ENCODE measurements at places on chromosomes 6 and 20.

DNA sequence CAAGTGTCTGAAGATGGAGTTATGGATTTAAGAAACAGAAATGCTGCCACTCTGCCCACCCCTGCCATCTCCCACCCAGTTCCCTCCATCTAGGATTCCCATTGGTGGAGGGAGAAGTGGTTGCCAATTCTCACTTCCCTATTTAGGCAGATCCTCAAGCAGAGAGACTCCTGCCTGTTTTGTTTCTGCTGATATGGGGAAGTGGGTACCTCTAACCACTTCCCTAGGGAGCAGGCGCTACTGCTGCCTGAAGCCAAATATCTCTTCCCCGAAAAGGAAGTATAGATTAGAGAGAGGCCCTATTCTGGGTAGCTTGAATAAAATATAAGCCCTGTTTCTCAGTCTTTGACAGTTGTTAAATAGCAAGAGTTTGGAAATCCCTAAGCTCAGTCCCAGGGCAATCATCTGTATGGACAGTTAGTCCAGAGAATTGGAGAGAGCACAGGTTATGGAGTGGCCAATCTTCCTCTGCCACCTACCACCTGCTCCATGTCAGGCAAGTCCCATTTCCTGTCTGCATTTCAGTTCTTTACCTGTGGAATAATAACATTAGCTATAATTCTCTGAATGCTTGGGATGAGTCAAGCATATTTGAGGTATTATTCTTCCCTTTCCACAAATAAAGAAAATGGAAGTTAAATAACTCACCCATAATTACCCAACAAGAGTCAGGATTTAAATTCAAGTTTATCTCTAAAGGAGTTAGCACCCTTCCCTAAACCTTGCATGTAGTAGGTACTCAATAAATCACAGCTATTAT lies 2.6 kb upstream of the ADGB start:
- DNase-seq: peak; percentile 1

DNA sequence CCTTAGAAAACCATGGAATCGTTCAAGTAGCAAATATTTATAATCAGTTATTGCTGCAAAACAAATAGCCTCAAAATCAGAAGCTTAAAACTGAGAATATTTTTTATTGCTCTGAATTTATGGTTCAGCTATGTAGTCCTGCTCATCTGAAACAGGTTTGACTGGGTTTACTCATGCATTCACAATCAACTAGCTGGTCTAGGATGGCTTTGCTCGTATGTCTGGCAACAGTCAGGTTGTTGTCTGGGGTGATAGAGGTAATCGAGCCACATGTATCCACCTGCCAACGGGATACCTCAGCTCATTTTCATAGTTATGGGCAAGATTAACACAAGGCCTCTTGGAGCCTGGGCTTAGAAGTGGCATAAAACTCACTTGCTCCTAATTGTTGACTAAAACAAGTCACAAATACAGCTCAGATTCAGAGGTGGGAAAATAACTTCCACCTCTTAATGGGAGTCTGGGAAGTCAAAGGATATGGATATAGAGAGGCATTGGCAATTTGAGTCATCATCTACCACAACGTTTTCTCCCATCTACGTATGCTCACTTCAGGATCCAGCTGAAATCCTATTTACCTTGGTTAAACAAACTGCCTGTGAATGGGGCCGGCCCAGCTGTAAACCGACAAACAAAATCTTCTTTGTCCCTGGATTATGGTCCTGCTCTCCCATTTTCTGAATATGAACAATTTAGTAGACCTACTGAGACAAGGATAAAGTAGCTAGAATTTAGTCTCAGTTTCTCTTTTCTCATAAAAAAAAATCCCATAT lies 54.5 kb upstream of the TENT5A start:
- no peak for DNase-seq

DNA sequence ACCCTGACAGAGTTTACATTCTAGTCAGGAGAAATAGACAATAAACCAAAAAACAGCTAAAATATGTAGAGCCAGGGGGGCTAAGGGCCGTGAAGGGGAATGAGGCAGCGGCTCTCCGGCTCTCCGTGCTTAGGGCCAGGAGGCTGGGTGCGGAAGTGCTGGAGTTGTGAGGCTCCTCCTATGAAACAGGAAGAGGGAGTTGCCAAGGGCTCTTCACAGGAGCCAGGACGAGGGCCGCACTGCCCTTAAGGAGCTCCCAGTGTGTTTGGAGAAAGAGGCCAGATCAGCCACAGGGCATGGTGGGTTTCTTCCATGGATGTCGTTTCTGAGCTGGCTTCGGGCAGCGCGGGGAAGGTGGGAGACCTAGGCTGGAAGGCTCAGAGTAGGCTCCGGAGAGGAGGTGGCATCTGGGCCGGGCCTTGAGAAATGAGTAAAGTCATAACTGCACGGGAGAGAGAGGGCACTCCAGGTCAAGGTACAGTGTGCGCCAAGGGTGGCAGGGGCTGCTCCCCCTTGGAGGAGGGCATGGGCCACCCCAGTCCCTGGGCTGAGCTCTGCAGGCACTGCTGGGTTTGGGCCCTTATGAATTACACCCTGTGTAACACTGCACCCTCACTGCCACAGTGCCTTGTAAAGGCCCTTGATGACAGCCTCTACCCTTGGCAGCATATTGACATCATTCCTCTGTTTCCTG lies 20.8 kb upstream of the MLN start:
- DNase-seq: peak; percentile 41

DNA sequence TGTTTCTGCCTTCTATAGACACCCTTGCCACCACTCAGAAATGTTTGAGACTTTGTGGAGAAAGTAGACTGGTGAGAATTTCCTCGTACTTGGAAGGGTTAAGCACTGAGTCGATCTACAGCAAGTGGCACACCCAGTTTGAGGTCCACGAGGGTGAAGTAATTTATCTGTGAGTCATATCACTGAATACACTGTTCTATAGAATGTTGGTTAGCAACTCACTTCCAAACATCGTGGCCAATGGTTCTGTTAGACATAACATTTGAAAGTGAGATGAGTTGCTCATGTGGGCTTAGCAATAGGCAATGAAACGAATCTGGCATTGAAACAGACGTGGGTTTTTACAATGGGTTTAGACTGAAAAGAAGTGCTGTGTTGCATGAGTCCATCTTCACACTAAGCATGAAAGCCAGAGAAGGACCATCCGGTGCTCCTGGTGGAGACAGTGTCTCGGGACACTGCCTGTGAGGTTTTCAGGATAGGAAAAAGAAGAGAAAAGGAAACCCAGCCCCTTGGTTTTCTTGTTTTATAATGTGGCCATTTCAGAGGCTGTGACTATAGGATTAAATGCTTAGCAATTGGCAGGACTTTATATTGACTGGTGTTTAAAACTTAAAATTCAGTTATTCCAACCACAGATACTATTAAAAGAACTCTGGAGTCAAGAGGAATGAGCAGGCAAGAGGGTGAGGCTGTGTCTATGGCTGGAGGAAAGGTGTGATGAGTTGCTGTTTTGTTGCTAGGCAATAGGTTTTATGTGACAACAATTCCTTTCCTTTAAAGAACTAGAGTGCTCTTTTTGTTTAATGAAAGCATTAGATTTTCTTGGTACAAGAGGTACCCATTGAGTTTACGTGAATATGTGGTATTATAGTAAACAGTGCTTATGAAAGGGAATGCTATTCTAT lies 31.0 kb upstream of the EZR start:
- peak; percentile 98 for DNase-seq

- DNase-seq: no peak
Observed at GRCh38 chr6:36934901-36935300, 19.6 kb upstream of the PI16 start.

DNA sequence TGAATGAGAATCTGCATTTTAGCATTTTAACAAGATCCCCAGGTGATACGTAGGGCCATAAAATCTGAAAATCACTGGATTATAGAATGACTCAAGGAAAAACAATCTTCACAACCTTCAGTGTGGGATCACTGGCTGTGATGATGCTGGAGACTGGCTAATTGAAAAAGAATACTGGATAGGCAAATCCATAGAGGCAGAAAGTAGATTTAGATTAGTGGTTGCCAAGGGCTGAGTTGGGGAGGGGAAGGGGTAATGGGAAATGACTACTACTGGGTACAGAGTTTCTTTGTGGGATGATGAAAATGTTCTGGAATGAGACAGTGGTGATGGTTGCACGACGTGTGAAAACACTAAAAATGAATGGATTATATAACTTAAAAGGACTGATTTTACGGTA lies 84.1 kb downstream of the CDK19 start:
- DNase-seq: no peak

- DNase-seq: no peak
Observed at GRCh38 chr6:126764671-126765070, 353.8 kb upstream of the RSPO3 start.

- no peak for DNase-seq
Observed at GRCh38 chr6:135013211-135013610, 41.4 kb downstream of the HBS1L start.

- no peak for DNase-seq
Observed at GRCh38 chr20:24989162-24989561, 3.4 kb downstream of the APMAP start.

GRCh38 chr20:58219342-58219700 lies 9.1 kb downstream of the ANKRD60 start:
- no peak for DNase-seq

DNA sequence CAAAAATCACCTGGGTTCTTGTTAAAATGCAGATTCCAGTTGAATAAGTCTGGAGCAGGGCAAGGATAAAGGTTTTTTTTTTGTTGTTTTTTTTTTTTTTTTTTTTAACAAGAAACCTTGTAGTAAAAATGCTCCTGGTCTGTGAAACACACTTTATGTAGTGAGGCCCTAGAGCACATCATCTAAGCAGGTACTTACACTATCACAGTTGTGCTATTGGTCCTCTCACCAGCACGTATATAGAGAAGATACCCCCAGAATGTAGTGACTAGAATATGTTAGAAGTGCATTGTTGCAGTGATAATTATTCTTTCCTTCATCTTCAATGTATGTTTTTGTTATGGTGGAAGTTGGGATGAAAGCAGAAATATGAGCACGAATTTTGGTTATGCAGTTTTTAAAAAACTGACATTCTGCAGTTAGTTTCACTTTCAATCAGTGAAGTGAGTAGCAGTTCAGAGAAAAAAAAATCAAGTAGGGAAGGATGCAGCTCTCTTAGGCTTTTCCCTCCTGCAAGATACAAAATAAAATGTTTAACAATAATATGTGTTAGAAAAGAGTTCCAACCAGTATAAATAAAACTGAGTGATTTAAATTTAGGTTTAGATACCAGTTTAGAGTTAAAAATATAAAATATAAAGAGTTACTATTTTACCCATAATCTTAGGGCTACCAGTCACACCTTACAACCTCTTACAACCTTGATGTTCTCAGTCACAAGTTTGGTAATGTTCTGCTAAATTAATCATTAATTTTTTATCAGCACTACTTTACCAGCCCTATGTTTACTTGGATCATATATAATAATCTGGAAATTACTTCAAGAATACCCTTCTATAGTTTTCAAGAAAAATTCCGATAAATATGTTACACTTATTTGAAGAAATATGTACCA lies 9.2 kb upstream of the DEFB113 start:
- no peak for DNase-seq

- DNase-seq: no peak
Observed at GRCh38 chr6:26476896-26477295, 19.1 kb downstream of the BTN2A1 start.

GRCh38 chr6:36788186-36788585 lies 51.1 kb downstream of the CPNE5 start:
- no peak for DNase-seq

DNA sequence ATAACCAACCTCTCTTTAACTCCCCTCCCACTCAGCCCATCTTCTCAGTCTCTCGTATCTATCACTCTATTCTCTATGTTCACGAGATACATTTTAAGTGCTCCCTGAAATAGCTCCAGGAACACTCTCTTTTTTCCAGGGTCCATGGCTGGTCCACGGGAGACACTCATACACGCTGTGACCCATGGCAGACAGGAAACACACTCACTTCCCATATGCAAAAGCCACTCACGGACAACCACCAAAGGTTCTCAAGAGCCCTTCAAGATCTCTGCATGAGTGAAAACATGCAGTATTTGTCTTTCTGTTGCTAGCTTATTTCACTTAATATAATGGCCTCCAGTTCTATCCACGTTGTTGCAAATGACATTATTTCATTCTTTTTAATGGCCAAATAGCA lies 71.4 kb upstream of the PCSK2 start:
- no peak for DNase-seq

- no peak for DNase-seq
Observed at GRCh38 chr6:8888468-8888867, 453.1 kb upstream of the SLC35B3 start.

DNA sequence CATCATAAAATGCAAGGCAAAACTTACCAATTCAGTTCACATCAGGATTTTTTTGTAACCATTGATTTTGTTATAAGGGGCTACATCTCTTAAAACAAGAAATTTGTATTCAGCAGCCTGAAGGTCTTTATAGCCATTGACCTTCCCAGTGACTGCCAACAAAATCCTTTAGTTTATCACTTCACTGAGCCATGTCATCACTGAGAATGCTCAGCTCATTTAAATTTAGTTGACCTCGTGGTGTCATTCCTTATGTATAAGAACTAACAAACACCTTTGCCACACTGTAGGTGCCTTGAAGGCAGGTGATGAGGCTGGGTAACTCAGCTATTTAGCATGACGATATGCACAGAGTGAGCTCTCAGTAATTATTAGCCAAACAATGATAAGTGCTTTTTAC lies 77.7 kb downstream of the GRM1 start:
- no peak for DNase-seq

- DNase-seq: no peak
Observed at GRCh38 chr6:10359581-10359980, 55.3 kb downstream of the TFAP2A start.

DNA sequence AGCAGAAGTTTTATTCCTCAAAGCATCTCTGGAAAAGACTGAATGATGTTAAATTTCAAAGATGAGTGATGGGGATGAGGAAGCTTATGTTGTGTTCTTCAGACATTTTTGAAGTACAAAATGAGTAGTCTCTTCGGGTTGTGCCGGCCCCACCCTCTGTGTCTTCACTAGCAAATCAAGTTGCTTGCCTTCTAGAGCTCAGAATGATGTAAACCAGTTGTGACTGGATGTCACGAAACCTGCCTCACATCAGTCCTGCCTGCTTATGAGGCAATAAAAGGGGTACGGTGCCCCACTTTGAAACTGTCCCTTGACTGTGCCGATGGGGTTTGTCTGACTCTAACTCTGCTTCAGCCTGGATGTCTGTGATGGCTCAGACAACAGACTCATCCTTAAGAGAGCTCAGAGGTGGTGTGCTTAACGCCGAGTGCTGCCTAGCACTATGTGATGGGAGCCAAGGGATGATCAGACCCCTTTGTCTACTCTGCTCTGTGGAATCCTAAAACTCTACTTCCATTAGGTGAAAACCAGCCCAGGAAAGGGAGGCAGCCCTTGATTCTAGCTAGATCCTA lies 19.0 kb downstream of the TOMM34 start:
- DNase-seq: no peak

DNA sequence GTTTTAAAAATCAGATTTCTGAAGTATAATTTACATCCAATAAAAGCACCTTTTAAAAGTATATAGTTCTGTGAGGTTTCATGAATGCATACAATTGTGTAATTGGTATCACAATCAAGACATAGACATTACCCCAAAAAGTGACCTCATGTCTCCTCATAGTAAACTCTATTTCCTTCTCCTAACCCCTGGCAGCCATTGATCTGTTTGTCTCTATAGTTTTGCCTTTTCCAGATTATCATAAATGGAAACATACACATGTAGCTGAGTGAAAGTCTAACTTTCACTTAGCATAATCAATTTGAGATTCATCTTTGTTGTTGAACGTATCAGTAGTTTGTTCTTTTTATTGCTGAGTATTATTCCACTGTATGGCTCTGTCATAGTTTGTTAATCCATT lies 57.6 kb downstream of the SUN5 start:
- no peak for DNase-seq

GRCh38 chr20:54874718-54875117 lies 399.3 kb downstream of the DOK5 start:
- no peak for DNase-seq

Data from small intestine (tissue), 16 donors.